CD4-positive, alpha-beta T cell treated with Interleukin-21 for 1 hour (primary cell): ENCODE measurements at places on chromosomes 3 and 15.

- peak; percentile 59 for DNase-seq
Measured at GRCh38 chr3:45950686-45951600, 7.7 kb downstream of the CXCR6 start.

GRCh38 chr3:79344876-79345871, 422.6 kb downstream of the ROBO1 start:
- no peak for DNase-seq

- no peak for DNase-seq
Measured at GRCh38 chr15:72856549-72857040, 73.0 kb upstream of the ADPGK start.

GRCh38 chr15:68103603-68104002, 49.5 kb downstream of the PIAS1 start:
- DNase-seq = no peak

- DNase-seq = no peak
Measured at GRCh38 chr3:126514161-126514560, 3.4 kb downstream of the UROC1 start.

DNA sequence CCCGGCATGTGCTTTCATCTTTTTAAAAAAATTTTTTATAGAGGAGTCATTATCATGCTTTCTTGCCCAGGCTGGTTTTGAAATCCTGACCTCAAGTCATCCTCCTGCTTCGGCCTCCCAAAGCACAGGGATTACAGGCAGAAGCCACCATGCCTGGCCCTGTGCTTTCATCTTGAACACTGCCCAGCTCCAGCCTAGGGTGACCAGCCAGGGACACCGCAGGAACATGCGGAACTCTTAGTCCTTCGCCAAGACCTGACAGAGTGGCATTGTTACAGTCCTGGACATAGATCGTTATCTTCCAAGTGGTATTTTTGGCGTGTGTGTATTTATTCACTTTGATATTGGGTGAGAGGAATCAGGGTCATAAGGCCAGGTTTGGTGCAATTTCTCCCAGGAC, 7.9 kb upstream of the FURIN start:
- DNase-seq = no peak

GRCh38 chr3:159987291-159987711, 1.3 kb upstream of the IL12A start:
- DNase-seq = no peak

DNA sequence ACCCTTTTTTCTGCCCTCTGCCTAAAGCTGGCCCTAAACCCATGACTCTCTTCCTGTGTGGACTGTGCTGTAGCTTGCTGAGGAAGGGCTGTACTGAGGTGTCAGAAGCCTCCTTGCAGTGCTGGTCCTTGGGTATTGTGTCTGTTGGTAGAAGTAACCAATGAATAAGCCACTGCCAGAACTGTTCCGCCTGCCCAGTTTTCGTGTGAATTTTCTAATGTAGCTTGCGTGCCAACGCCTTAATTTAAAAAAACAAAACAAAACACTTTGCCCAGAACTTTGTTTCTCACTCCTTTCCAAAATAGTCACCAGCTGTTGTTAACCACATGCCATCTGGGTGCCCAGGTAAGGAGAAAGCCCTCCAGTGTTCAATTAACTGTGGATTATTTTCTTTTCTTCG, 101.9 kb downstream of the KLHL25 start:
- DNase-seq = peak; percentile 81

DNA sequence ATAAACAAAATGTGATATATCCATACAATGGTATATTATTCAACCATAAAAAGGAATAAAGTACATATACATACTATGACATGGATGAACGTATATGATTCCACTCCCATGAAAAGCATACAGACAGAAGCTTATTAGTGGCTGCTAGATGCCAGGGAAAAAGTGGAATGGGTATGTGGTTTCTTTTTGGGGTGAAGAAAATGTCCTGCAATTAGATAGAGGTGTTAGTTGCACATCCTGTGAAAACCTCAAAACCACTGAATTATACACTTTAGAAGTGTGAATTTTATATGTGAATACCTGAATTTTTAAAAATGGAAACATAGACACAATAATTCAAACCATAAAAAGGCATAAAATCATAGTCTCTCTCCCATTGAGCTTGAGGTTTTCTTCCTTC, 11.2 kb downstream of the DENND6A start:
- DNase-seq = peak; percentile 26

DNA sequence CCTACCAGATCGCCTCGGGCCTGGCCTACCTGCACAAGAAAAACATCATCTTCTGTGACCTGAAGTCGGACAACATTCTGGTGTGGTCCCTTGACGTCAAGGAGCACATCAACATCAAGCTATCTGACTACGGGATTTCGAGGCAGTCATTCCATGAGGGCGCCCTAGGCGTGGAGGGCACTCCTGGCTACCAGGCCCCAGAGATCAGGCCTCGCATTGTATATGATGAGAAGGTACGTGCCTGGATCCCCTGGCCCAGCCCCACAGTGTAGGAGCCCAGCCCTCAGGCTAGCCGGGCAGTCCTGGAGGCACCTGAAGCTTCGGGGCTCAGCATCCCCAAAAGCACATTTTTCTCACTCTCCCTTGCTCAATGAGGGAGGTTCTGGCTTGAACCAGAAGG, 135.8 kb downstream of the LRRK1 start:
- DNase-seq = no peak

DNA sequence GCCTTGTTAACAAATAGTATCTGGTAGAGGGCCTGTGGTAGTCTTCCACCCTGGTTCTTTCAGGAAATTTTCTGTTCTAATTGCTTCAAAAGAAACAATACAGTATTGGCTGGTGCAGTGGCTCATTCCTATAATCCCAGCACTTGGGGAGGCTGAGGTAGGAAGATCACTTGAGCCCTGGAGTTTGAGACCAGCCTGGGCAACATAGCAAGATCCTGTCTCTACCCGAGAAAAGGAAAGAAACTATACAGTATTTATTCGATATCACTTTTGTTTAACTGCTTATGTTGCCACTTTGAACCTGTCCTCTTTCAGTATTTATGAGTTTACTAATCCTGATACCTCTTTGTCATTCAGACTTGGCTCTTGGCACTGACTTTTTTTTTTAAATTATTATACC, 4.5 kb downstream of the MKRN2 start:
- no peak for DNase-seq

- DNase-seq = no peak
Measured at GRCh38 chr15:35671981-35672380, 126.0 kb upstream of the DPH6 start.

DNA sequence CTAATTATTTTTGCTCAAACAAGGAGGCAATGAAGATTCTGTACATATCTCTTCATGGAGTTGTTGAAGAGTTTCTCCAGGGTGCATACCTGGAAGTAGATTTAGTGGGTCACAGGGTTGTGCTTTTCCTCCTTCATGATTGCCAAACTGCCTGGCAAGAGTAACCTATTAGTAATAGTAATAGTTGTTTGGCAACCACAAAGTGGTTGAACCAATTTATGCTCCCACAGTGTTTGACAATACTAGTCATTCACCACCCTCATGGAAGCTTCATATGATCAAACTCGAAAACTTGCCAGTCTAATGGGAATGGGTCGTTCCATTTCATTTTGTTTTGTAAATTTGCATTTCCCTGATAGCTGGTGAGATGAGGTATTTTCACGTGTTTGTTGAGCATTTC, 57.8 kb downstream of the TLE3 start:
- DNase-seq = no peak

DNA sequence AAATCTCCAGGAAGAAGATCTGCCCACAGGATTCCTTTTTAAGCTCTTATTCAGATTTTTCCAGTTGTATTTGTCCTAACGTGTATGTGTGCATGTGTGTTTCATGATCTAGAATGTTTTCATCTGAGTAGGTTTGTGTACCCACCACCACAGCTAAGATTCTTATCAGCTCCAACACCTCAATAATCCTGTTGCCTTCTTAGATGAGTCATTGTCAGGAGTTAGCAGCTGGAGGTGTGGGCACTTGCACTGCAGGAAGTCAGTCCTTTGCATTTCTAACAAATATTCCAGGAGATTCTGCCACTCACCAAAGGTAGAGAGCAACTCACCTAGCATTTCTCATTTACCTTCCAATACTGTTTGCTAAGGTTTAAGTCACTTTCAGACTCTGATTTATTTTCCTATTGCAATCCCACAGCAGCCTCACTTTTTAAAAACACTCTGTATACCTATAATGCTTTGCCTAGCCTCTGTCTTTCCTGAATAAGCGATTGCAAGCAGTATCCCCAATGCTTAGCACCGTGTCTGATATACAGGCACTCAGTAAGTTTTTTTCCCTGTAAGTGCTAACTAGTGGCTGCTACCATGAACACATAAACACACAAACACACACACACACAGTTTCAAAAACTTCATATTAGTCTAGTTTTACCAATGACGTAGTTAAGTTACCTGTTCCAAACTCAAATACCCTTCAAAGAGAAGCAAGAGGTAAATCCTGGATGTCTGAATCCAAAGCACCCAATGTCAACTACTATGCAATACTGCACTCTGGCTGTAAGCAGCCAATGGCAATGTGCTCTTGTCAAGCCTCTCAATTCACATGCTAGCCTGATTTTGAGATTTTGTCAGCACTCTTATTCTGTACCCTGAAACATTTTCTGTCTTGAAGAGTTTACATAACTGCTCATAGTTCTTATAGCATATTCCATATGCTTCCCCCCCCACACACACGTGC, 713.5 kb upstream of the LMCD1 start:
- DNase-seq = no peak

DNA sequence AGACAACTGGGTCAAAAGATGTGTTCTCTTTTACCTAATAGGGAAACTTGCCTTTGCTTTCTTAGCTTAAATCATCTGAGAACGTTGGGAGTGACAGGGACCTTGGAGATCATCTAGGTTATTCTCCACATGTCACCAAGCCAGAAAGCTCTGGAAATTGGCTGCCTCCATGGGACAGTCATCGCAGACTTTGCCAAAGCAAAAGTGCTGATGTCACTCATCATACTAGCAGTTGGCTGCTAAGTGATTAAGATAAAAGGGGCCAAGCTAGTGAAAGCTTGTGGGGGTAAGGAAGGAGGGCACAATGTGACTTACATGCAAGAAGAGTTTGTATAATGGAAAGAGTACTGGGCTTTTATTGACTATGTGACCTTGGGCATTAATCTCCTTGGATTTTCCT, 198.0 kb upstream of the PFN2 start:
- DNase-seq = no peak
